ENCODE measurements at places on chromosomes 12 and 14.

DNA sequence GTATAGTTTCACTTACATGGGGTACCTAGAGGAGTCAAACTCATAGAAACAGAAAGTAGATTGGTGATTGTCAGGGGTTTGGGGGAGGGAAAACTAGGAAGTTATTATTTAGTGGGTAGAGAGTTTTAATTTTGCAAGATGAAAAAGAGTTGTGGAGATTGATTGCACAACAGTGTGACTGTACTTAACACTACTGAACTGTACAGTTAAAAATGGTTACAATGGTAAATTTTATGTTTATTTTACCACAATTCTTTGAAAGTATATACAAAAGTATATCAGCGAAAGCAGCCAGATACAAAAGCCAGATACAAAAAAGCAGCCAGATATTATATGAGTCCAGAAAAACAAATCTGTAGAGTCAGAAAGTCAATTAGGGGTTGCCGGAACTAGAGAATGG lies 247.6 kb downstream of the IPO8 start:
- no peak for DNase-seq

- DNase-seq = no peak
Measured at GRCh38 chr14:100532154-100532861, 54.9 kb downstream of the BEGAIN start.

DNA sequence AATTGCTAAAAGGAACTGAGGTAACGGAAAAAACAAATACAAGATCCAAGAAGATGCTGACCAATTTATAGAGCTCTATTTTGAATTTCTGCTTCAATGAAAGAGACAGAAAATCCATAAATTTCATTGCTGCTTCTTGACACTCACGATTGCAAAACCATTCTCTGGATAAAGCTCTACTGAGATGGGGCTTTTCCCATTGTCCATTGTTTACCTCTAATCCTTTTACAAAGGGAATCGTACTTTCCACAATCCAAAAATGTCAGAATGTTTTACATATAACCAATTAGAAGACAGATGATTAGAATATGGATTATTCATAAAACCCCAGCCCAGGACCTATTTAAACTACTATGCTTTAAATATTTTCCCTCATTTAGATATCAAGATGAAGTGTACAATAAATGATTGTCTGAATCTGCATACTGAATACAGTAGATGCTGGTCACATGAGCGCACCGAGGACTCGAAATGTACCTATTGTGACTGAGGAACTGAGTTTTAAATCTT lies 16.7 kb upstream of the TMCC3 start:
- no peak for DNase-seq

DNA sequence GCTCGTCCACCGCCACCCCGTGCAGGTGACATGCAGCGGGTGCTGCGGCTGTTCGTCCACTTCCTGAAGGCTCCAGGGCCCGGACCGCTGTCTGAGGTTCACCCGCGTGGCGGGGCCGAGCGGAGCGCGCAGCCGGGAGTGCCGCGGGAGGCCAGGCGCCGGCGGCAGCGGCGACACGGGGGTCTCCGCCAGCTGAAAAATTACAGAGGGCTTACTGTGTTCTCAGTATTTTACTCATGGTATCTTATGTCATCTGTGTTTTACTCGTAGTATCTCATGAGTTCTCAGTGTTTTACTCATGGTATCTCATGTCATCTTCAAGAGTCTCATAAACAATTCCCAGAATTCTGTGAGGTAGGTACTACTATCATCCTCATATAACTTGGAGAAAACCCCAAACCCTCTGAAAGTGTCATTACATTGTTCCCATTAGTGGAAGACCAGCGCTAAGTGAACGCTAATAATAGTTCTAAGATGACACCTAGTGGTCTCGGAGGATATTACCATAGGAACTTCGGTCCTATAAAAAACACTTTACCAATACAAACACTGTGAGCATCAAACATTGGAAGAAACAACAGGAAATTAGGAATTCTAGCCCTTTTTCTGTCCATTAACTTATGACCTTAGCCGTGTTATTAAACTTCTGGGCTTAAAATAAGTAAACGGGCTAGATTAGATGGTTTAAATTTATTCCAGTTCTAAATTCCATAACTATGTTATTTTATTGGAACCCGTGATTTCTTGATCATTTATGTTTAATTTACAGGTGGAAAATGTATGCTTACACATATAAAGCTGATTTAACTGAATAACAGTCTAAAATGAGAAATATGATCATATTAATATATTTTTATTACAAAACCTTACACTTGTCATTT lies 32.4 kb downstream of the AK7 start:
- no peak for DNase-seq

- no peak for DNase-seq
Measured at GRCh38 chr12:52086944-52087835, 7.7 kb downstream of the SMIM41 start.

GRCh38 chr12:116324654-116325335 lies 47.3 kb upstream of the MED13L start:
- DNase-seq = no peak

GRCh38 chr12:122852336-122853275 lies 17.3 kb downstream of the HIP1R start:
- DNase-seq = no peak

DNA sequence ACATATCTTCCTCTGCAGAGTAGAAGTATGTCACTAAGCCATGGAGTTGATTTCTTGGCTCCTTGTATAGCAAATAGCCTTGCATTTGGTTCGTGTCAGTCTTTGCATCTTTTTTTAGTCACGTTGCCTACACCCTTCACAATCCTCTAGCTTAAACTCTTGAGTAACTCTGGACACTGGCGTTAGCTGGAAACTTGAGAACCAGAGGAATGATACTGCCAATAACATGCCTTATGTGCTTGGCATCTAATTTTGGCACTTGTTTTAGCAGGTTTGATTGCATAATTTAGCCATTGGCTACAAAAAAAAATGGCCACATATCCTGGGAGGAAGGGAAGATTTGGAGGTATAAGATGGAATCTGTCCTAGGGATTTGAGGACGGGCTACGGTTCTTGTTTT lies 136.2 kb downstream of the ETV6 start:
- DNase-seq = no peak

DNA sequence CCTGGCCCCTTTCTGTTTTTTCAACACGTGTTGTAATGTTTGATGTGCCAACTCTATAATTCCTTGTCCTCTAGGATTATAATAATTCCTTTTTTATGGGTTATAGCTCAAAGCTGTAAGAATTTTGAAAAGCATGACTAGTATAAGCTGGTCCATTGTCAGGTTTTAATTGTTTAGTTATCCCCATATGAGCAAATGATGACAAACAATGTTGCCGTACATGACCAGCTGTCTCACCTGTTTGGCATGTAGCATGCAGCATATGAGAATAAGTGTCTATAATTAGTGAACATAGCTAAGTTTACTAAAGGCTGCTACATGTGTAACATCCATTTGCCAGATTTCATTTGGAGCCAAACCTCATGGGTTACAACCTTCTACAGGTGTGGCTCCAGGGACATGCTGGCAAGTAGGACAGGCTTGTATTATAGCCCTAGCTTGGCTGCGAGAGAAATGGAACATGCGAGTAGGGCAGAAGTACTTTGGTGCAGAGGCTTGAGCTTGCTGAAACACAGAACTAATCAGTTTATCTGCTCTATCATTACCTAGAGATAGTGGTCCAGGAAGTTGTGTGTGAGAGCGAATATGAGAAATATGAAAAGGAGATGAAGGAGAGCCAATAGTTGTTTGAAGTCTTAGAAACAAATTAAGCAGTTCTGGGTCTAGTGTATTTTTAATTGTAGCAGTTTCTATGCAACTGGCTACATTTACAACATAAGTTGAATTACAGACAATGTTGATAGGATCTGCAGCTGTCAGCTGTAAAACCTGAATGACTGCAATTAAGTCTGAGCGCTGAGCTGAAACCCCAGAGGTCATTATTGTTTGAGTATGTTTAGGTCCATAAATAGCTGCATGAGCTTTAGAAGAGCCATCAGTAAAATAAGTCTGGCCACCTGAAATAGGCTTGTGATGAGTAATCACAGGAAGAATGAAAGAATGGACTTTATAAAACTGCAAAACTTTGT lies 22.6 kb upstream of the MAPKAPK5 start:
- DNase-seq = no peak

Data from activated CD8-positive, alpha-beta memory T cell treated with anti-CD3 and anti-CD28 coated beads for 4 hours (primary cell).